Liver (tissue), 10 donors: ENCODE measurements at places on chromosomes 13 and 19. TPM values are rescaled to one million over a fixed set of nuclear protein-coding genes. Genes with fewer than 3 reads are reported as not detected.

The KANK2 gene
- total RNA-seq: 51.0 TPM

- H3K4me1 ChIP-seq: no peaks in the 10 kb centered on the region
- no peaks in the 10 kb centered on the region for H3K27me3 ChIP-seq
- H3K4me3 ChIP-seq: no peak overlapping the region
- H3K27ac ChIP-seq: no peak overlapping the region
- H3K36me3 ChIP-seq: no peaks in the 10 kb centered on the region
Observed at GRCh38 chr19:31275068-31275334, 74.2 kb downstream of the TSHZ3 start.

The NOVA2 gene
- total RNA-seq: 1.6 TPM

DNA sequence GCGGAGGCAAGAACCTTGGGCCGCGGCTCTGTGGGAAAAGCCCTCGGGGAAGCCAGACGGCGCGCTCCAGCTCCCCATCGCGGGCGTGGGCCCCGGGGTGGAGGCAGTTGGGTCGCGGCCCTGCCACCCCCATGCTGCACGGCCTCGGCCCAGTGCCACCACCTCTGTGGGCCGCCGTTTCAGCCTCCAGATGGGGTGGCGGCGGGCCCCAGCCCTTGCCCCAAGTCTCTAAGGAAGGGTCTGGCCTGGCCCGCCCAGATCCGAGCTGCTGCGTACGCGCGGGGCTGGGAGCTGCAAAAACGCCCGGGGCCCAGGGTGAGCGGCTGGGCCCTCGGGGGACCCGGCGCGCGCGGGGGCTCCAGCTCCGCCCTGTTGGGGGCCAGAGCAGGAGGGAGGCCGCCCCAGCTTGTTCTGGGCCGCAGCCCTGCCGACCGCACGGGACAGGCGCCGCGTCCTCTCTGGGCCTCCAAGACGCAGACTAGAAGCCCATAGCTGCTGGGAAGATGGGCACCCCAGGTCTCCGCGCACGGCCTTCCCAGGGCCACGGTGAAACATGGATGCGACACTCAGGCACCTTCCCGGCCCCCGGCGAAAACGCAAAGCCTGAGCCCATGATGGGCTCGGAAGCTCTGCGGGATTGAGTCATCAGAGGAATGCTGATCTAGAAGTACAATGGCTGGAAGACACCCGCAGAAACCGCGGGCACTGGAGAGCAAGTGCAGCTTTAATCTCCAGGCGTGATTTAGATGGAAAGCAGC is 110.1 kb downstream of the KCTD15 start:
- peaks cover 5% of the 10 kb centered on the region for H3K4me1 ChIP-seq
- H3K27ac ChIP-seq: peak overlapping the region; percentile 19
- H3K4me3 ChIP-seq: no peak overlapping the region
- no peaks in the 10 kb centered on the region for H3K36me3 ChIP-seq

The PEG3 gene
- total RNA-seq: 12.8 TPM

GRCh38 chr13:40609972-40610726 is 56.3 kb downstream of the FOXO1 start:
- no peak for DNase-seq
- H3K36me3 ChIP-seq: no peaks in the 10 kb centered on the region
- peaks cover 15% of the 10 kb centered on the region for H3K4me1 ChIP-seq
- no peaks in the 10 kb centered on the region for H3K27me3 ChIP-seq
